CD4-positive, alpha-beta T cell treated with Interleukin-4 for 1 hour (primary cell): ENCODE measurements at places on chromosomes 2 and 18.

GRCh38 chr18:63439334-63439733, 17.1 kb upstream of the VPS4B start:
- DNase-seq, result peak; percentile 52

- DNase-seq, result no peak
Observed at GRCh38 chr2:191202881-191203397, 42.3 kb upstream of the MYO1B start.

DNA sequence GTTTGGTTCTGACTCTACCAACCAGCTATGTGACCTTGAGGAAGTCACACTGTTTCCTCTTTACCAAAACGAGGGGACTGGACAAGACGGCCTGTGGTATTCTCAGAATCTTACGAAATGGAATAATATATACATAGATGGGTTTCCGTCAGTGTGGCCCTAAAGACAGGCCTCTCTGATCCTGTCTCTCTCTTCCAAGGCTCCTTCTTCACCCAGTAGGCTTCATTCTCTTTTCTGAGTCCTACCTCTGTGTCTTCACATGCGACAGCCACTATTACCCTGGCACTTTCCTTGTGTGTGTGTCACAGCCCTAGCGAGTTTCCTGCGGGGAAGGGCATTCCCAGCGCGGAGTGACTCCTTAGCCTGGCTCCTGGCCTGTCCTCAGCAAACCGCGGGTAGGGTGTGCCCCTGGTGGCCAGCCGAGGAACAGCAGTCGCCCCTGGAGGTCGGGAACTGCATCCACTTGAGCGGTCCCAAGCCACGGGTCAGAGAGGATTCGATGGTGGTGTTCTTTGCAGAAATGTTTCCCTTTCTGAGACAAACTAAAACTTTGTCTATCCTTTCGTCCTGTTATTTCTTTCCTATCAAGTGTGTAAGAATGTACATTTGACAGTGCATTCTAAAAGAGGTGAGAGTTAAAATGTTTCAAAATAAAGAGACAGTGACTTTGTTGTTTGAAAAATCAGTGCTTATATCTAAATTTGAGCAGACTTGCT, 63.3 kb downstream of the RAB31 start:
- DNase-seq, result peak; percentile 34

- DNase-seq, result no peak
Observed at GRCh38 chr2:69804416-69804815, 25.0 kb upstream of the GMCL1 start.

GRCh38 chr2:9712263-9712662, 81.5 kb upstream of the YWHAQ start:
- no peak for DNase-seq

DNA sequence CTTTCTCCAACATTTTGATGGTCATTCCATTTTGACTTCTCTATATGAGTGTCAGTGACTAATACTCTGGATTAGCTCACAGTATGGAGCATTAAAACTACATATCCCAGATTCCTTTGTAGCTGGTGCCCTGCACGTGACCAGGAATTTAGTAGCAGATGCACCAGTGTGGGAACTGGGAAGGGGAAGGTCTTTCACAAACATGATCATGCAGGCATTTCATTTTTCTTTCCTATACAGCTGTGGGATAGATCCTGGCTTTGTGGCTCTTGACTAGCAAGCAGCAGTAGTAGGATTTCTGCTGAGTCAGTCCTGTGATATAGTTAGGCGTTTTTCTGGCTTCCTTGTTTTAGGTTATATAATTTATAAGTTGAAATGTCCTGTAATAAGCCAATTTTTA, 971.0 kb upstream of the CDH2 start:
- no peak for DNase-seq

DNA sequence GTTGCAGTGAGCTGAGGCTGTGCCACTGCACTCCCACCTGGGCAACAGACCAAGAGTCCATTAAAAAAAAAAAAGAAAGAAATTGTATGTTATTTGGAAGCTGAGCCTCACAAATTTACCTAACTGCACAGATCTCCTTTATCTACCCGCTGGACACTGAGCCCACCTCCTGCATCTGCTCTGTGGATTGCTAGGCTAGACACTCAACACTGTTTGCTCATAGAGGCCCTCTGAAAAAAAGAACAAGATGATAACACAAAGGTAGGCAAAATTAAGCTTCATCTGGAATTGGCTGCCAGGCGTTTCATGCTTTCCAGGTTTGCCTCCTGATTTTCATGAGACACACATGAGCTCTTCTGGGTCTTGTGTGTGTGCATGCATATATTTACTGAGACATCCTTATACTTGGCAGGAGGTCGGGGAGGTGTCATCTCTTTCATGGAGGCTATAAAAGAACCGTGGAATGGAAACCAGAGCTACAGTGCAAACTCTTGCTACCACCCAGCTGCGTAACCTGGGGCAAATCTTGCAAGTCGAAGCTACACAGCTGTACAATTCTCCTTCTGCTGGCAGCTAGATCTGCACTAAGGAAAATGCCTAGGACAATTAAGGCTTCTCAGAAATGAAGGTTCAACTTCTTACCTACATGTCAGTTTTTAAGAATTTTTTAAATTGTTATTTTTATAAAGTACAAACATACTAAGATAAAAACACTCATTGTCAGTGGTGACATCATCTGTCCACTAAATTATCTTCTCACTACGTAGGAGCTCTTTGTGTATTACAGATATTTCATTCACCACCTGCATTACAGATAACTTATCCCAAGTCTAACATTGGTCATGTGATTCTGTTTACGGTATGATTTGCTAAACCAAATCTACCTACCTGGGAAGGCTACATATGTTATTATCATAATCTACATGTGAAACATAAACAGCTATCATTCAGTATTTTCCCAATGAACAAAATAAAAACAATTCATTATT, 63.1 kb downstream of the CABYR start:
- no peak for DNase-seq

DNA sequence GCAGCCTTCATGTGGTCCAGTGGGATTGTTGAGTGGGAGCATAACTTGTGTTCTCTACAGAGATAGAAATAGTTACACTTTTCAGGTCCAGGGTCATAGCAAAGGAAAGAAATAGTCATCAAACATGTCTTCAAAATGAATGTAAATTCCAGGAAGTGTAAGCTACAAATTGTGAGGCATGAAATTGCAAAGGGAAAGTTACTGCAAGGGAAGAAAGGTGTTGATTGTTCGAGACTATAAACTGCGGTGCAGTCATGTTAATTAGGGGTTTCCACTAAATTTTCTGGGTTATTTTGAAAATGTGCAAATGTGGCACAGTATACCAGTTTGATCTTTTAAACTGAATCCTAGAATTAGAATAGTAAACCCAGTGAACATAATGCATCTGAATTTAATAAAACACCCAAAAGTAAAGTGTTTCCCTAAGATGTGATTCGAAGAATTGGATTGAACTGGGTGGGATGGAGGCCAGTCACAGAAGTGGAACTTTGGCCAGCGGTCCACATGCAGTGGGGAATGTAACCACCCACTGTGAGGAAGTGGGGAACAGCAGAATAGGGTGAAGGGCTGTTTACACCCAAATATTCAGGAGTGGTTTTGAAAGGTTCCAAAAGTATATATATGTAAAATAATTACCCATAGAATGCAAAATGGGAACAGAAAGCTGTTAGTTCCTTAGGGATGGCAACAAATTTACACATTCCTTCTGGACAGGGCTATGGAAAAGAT, 126.5 kb upstream of the CCDC68 start:
- DNase-seq, result no peak

DNA sequence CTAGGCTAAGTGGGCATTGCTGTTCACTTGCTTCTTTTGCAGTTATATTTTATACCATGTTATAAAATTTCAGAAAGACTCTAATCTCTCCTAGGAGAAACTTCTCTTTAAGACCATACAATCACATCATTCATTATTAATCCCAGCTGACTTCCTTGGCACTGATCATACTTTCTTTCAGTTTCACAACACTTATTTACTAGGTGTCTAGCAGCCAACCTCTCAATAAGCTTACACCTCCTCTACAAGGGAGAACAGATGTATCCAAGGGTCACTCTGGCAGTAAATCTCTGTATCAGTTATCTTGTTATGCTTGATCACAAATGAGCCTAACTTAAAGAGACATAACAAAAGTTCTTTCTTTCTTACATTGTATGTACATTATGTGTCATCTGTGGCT, 69.8 kb upstream of the EPB41L5 start:
- no peak for DNase-seq

DNA sequence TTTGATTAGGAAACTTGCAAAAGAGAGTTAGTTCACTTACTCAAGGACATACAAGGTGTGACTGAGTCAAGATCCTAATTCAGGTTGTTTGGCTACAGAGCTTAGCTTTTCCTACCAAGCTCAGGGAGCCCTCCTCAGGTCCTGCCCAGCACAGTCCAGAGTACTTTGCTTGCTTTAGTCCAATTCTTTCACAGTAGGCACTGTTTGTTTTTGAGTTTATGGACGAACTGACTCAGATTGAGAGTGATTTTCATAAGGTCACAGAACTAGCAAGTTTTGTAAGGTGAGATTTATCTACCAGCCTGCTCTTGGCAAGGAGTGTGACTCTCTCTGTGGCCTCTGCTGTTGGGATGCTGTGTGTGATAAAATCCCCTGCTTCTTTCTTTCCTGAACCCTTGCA, 310.5 kb downstream of the PTPRM start:
- no peak for DNase-seq

- DNase-seq, result no peak
Observed at GRCh38 chr2:105309147-105309545, 20.4 kb downstream of the TGFBRAP1 start.

- DNase-seq, result peak; percentile 19
Observed at GRCh38 chr2:191151331-191151730, 537 bp upstream of the STAT4 start.

GRCh38 chr2:33236482-33237385, 239.7 kb upstream of the RASGRP3 start:
- DNase-seq, result no peak

DNA sequence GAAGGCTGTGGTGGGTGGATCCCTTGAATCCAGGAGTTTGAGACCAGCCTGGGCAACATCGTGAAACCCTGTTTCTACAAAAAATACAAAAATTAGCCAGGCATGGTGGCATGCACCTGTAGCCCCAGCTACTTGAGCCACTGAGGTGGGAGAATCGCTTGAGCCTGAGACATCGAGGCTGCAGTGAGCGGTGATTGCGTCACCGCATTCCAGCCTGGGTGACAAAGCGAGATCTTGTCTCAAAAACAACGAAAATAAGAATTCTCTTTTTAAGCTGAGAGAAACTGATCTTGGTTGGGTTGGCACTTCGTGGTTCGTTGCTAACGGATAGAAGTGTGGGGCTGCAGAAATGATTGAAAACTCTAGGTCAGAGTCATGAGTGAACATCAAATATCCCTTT, 109.3 kb upstream of the CNGA3 start:
- no peak for DNase-seq
